ENCODE measurements at places on chromosomes 11 and 22.

GRCh38 chr11:69040581-69041260 lies 8.0 kb upstream of the TPCN2 start:
- no peak for DNase-seq

- DNase-seq, result no peak
Measured at GRCh38 chr11:13721760-13722159, 53.3 kb downstream of the FAR1 start.

GRCh38 chr22:29216011-29216872 lies 10.5 kb downstream of the EMID1 start:
- DNase-seq, result no peak

- DNase-seq, result no peak
Measured at GRCh38 chr22:31952472-31952871, 8.1 kb downstream of the YWHAH start.

DNA sequence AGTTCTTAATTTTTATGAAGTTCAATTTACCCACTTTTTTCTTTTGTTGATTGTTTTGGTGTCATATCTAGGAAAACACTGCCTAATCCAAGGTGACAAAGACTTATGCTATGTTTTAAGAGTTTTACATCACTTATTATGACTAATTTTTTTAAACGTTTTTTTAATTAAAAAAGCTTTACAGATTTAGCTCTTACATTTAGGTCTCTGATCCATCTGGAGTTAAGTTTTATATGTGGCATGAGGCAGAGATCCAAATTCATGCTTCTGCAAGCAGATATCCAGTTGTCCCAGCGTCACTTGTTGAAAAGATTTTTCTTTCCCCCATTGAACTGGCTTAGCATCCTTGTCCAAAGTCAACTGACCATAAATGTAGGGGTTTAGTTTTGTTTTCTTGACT lies 72.6 kb downstream of the PACSIN2 start:
- DNase-seq, result no peak

- no peak for DNase-seq
Measured at GRCh38 chr11:129643031-129643721, 172.5 kb upstream of the TMEM45B start.

GRCh38 chr11:1654388-1655167 lies 25.0 kb downstream of the KRTAP5-5 start:
- DNase-seq, result no peak

- no peak for DNase-seq
Measured at GRCh38 chr11:67675058-67675747, 780 bp upstream of the ALDH3B2 start.

GRCh38 chr11:120929090-120929489 lies 94.8 kb upstream of the TBCEL start:
- DNase-seq, result no peak

DNA sequence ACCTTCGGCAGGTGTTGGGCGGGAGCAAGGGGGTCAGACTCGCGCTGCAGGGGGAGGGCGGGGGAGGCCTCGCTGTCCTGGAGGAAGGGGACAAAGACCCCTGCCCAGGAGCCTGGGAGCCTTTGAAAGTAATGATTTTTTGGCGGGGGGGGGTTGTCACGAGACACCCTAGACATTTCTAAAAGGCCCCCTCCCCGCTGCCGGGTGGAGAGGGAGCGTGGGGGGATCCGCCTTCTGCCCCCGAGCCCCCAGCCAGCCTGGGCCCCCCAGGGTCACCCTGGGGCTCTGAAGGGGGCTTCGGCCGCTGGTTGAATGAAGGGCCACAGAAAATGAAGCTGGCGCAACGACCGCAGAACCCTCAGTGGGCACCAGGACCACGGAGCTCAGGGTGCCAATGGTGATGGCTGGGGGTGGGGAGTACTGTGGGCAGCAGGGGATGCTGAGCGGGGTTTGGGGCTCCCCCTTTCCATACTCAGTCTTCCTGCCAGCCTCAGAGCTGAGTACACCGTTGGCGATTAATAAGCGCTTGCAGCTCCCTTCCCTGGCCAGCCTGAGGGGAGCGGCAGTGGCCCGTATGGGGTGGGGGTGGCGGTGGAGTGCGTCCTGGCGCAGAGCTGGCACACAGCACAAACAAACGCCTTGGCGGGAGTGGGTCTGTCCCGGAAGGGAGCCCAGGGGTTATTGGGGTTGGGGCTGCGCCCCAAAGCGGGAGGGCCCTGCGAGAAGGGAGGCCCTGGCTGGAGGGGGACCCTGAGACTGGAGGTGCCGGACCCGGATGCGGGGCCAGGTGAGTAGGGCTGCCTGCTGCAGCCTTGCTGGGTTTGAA lies 1.2 kb upstream of the DUSP8 start:
- no peak for DNase-seq

GRCh38 chr11:48007677-48008076 lies 27.3 kb downstream of the PTPRJ start:
- DNase-seq, result no peak

- DNase-seq, result no peak
Measured at GRCh38 chr22:38098410-38099249, 11.9 kb downstream of the BAIAP2L2 start.

- no peak for DNase-seq
Measured at GRCh38 chr11:77199137-77199745, 71.2 kb downstream of the MYO7A start.

GRCh38 chr11:47152126-47152952 lies 24.3 kb downstream of the ARFGAP2 start:
- no peak for DNase-seq

- DNase-seq, result no peak
Measured at GRCh38 chr11:111936040-111936540, 1.1 kb upstream of the DIXDC1 start.

DNA sequence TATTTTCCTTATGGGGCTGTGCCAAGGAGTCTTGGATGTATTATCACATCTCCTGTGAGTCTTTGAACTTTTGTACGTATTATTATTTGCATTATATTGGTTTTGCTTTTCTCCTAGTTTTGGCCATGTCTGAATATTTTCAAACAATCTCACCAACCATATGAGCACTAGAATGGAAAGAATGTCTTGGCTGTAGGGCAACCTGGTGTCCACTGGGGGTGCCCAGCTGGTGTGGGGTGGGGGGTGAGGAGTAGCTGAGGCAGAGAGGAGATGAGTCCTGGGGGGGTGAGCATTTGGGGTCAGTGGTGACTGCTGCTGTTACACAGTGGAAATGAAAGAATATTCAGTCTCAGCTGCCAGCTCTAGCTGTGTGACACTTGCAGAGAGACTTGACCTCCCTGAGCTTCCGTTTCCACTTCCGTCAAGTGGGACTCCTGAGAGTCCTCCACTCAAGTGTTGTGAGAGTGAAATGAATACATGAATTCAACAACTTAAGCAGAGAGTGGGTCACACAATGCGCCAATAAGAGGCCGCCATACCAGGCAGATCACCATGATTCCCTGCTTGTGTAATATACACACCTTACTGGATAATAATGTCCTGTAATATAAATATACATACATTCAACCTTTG lies 12.7 kb upstream of the PVALB start:
- DNase-seq, result no peak

DNA sequence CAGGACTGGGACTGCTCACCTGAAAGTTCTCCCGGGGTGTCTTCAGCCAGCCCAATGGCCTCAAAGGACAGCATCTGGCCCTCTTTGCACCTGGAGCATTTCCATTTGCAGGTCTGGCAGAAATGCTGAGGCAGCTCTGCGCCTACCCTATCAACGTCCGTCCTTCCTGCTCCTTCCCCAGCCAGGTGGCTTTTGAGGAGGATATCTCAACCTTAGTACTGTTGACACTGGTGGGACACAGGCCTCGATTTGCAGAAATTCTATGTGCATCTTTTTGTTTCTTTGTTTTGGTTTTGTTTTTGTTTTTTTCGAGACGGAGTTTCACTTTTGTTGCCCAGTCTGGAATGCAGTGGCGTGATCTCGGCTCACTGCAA lies 5.0 kb downstream of the MOGAT2 start:
- DNase-seq, result no peak

All from anterior cingulate cortex (tissue), 58 donors.